ENCODE measurements at places on chromosomes 1 and 21.
A peak's percentile ranks its signal among the peaks of the same experiment; 100 is the strongest.

DNA sequence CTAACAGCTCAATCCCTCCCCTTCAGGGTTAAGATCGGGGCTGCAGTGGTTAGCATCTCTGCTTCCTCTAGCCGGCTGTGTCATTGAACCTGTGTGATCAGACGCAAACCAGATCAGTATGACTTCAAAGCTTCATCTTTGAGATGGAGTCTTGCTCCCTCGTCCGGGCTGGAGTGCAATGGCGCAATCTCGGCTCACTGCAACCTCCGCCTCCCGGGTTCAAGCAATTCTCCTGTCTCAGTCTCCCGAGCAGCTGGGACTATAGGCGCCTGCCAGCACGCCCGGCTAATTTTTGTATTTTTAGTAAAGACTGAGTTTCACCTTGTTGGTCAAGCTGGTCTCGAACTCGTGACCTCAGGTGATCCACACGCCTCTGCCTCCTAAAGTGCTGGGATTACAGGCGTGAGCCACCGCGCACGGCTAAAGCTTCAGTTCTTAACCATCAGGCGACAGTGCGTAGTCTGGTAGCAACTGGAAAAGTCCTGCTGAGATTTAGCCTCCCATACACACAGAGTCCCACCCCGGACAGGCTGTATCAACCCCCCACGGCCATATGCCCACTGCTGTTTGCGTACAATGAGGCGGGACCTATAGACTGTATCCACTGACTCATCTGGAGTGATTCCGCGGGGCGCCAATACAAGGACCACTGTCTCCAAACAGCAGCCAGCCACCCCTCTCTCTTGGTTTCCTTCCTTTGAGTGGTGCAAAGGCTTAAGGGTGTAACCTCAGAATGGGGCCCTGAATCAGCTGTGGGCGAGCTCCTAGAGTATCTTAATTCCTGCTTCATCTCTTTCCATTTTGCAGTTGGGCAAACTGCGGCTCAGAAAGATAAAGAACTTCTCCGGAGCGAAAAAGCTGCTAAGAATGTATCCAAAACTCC, 23.3 kb downstream of the CELA3A start:
- DNase-seq = peak; percentile 43

GRCh38 chr1:82646888-82647287, 846.2 kb downstream of the ADGRL2 start:
- DNase-seq = no peak

GRCh38 chr1:26827663-26828062, 1.2 kb downstream of the ZDHHC18 start:
- DNase-seq = no peak

DNA sequence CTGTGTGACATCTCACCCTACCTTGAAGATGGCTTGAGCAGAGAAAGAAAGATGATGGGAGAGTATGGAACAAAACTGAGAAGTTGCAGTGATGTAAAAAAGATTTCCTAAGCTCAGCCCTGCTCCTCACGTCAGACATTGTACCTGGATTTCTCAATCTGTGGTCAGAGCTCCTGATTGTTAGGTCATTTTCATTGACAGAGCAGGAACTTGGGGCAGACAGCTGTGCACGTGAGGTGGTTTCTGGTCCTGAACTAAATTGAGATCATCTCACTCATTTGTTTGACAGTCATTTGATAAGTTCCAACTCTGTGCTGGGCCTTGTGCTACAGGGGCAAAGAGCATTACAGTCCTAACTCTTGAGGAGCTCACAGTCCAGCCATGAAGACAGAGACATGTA, 10.2 kb downstream of the TRAF3IP3 start:
- DNase-seq = no peak

- no peak for DNase-seq
These were observed 195.7 kb upstream of the RAB4A start for GRCh38 chr1:229075217-229075616.

GRCh38 chr1:67570486-67571143, 114.4 kb upstream of the GADD45A start:
- DNase-seq = no peak

DNA sequence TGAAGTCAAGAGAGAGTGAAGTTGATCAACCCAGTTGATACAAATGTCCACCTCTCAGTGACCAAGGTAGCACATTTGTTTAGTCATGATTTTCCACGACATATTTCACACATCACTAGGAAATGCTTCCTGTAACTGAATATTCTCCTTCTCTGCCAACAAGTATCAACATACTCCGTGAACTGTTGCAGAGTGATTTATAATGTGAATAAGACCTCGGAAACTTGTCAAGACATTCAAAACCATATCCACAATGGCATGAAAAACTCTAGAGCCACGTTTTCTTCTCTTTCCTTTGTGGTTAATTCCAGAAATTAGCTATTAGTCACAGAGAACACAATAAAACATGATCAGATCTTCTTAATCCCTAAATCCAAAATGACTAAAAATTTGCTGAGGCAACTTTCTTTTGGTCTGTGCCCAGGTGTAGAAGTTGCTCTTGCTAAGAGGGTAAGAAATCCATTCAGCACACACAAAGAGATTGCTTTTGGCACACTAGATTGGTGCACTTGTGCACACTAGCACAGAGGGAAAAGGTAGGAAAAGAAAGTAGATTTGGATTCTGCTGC, 244.3 kb upstream of the NRIP1 start:
- no peak for DNase-seq

DNA sequence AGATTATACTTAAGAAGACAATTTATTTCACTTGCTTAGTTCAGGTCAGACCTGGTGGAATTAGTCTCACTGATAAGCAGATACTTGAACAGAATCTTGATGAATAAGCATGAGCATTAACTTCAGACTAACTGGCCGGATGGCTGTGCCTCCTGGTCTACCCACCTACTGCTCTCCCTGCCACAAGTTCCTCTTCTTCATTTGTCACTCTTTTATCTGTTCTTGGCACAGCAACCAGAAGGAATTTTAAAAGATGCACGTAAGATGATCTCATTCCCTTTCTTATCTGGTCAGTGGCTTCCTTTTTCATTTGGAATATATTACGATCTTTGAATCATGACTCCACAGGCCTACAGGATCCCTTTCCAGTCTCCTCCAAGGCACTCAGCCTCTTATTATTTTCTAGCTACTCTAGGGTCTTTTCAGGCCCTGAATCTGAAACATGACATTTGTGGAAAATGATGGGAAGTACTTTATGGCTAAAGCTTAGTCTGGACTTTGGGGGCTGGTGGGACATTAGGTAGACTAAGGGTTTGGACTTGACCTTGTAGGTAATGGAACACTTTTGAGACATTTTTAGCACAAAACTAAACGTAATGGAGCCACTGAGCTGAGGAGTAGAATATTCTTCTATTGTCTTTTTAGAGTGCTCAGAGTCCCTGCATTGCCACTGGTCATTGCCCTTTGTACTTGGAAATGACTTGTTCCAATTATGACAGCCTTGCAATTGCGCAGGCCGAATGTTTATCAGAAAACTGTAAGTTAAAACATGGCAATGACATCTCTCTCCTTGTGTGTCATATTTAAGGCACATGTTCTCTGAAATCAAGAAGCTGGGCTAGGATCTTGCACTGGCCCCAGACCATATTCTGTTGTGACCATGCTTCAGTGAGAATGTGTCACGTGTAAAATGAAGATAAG, 16.0 kb downstream of the ST6GALNAC3 start:
- no peak for DNase-seq

DNA sequence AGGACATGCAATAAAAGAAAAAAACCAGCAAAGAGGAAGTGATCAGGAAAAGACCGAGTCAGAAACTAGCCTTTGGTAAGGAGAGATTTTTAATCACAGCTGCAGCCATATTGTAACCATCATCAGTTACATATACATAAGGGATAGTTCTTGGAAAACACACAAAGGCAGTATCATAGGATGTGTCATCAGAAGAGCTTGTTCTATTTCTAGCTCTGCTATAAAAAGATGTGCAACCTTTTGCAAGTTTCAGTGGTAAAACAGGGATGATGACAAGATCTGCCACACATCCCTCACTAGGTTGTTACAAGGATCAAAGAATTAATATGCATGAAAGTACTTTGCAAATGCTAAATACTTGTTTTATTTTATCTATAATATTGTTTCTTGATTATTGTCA, 342.0 kb downstream of the VAV3 start:
- no peak for DNase-seq
